Breast epithelium (tissue), 4 donors: ENCODE measurements at places on chromosomes 7 and 10. TPM values are rescaled to one million over a fixed set of nuclear protein-coding genes. Genes with fewer than 3 reads are reported as not detected.

CYP26A1 gene
- not detected for total RNA-seq

ACHE gene
- 3.2 TPM for total RNA-seq

ZP3 gene
- total RNA-seq, result 1.4 TPM

CTAGE8 gene
- 4.3 TPM for total RNA-seq

PRKG1 gene
- total RNA-seq, result 10.9 TPM
